ENCODE measurements at places on chromosomes 4 and X. TPM values are rescaled to one million over a fixed set of nuclear protein-coding genes. Genes with fewer than 3 reads are reported as not detected.

XPNPEP2 gene
- 2.0 TPM for total RNA-seq

DNA sequence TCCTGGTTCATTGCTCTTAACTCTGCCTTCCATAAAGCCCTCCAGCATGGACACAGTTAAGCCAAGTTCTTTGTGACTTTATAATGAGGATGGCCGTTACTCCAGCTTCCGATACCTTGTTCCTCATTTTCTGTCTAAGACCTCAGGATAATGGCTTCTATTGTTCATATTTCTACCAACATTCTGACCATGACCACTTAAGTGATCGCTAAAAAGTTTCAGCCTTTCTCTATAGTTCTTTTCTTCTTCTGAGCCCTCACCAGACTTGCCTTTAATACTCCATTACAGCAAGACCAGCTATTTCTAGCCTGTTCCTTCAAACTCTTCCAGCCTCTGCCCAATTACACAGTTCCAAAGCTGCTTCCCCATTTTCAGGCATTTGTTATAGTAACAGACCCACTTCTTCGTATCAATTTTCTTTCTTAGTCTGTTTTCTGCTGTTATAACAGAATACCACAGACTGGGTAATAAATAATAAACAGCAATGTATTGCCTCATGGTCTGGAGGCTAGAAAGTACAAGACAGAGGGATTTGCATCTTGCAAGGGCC is 12.3 kb downstream of the RNF175 start:
- no peak for DNase-seq
- H3K36me3 ChIP-seq = no peaks in the 10 kb centered on the region
- no peak overlapping the region for H3K4me3 ChIP-seq
- H3K4me1 ChIP-seq = no peaks in the 10 kb centered on the region

DNA sequence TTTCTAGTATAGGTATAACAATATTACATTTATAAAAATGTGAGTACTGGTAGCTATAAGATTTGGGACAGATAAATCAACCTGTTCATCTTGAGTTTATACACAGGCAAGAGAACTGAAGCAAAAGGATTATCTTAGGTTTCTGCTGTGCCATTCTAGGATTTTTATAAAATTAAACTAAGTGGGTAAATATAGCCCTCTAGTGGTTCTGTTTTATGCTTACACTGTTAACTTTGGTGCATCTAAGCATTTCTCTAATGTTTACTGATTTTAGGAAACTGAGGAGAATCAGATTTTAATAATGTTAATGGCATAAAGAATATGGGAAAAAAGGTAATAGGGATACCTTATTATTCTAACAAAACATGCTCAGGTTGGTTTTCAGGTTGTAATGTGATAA is 1.1 kb upstream of the RRH start:
- H3K4me1 ChIP-seq = no peaks in the 10 kb centered on the region
- H3K27ac ChIP-seq = no peak overlapping the region
- H3K4me3 ChIP-seq = no peak overlapping the region
- peaks cover 4% of the 10 kb centered on the region for H3K36me3 ChIP-seq
- H3K27me3 ChIP-seq = no peaks in the 10 kb centered on the region

PAGE2 gene
- not detected for total RNA-seq

DNA sequence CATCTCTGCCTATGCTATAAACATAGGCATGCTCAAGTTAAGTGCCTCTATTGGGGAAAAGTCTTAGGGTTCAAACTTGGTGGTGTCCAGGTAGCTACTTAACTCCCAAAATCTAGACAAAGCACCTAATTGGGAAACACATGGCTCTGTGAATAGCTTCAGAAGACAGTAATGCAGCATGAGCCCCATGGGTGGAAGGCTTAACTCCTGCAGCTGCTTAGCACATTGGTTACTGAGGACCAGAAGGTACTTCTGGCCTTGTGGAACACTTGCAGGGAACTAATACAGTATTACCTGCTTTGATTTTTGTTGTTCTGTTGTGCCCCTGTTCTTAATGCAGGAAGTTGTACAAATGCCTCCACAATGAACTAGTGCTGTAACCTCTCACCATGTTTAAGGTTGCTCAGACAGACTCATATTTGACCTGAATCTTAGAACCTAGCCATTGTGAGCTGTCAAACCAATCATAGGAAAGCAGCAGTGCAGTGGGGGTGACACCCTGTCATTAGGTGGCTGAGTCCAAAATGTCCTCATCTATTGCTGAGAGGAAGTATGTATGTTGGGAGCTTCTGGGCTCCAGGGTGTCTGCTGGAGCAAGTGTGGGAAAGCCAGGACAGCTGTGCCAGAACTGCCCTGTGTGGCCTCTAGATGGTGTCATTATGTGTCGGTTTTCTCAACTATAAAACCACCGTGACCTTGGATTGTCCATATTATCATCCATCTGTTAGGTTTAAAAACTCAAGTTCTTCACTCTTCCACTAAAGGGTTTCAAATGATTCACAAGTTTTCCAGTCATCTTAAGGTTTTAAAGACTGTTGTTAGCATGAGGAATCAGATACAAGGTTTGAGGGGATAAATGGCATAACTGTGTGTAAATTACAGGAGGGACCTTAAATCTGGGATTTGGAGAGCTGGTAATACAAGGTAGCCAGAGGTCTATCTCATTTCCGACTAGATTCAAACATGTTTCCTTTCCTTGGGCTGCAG is 69.9 kb upstream of the WDR1 start:
- no peak for DNase-seq
- H3K27ac ChIP-seq = no peak overlapping the region
- H3K4me3 ChIP-seq = no peak overlapping the region
- H3K27me3 ChIP-seq = no peaks in the 10 kb centered on the region
- no peaks in the 10 kb centered on the region for H3K4me1 ChIP-seq
- H3K36me3 ChIP-seq = no peaks in the 10 kb centered on the region

MED12 gene
- 42.7 TPM for total RNA-seq

DNA sequence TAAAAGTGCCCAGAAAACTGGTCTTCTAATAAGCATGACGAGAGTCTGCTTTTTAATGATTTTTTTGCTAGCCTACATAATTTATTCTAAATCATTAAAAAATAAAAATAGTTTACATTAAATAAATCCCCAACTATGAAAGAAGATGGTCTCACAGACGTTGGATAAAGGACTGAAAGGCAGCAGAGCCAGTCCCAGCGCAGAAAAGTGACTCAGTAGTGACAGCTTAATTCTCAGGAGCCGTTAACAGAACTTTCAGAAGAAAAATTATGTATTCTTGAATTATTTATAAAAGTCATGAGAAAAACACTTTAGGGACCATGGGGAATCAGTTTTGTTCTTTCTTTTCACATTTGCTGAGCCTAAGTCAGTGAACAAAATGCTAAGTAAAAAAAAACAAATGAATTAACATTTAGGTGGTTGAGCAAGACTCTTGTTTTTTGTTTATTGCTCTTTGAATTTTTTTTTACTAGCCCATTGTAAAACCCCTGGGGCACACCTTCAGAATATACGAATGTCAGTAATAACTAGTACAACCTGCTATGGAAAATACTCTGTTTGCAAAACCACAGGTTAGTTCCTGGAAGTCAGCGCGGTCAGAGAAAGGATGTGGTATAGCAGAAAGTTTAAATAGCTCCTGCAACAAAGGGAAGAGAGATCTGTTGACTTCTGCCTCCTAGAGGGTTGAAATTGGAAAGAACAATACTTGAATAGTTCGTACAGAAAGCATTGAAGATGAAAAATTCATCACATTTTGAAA is 50.4 kb upstream of the CCDC160 start:
- H3K27me3 ChIP-seq = no peaks in the 10 kb centered on the region
- no peak for DNase-seq
- no peak overlapping the region for H3K27ac ChIP-seq
- no peaks in the 10 kb centered on the region for H3K36me3 ChIP-seq

CITED1 gene
- total RNA-seq = 3.8 TPM

DACH2 gene
- 0.47 TPM for total RNA-seq

ERVMER34-1 gene
- total RNA-seq = 1.8 TPM

- DNase-seq = no peak
- no peak overlapping the region for H3K4me3 ChIP-seq
- no peaks in the 10 kb centered on the region for H3K4me1 ChIP-seq
- H3K27ac ChIP-seq = no peak overlapping the region
These were observed 45.9 kb upstream of the RHOH start for GRCh38 chr4:40150932-40151331.

- DNase-seq = no peak
- H3K27ac ChIP-seq = no peak overlapping the region
- H3K4me3 ChIP-seq = no peak overlapping the region
- H3K4me1 ChIP-seq = no peaks in the 10 kb centered on the region
- H3K27me3 ChIP-seq = no peaks in the 10 kb centered on the region
- no peaks in the 10 kb centered on the region for H3K36me3 ChIP-seq
These were observed 109.6 kb downstream of the PACRGL start for GRCh38 chr4:20809812-20810211.

- H3K4me3 ChIP-seq = no peak overlapping the region
- H3K36me3 ChIP-seq = no peaks in the 10 kb centered on the region
- no peak overlapping the region for H3K27ac ChIP-seq
- H3K27me3 ChIP-seq = no peaks in the 10 kb centered on the region
- DNase-seq = no peak
- peaks cover 3% of the 10 kb centered on the region for H3K4me1 ChIP-seq
These were observed 136.5 kb downstream of the CEP135 start for GRCh38 chr4:56085275-56085674.

CXCL10 gene
- total RNA-seq = 1.4 TPM

PAGE2B gene
- total RNA-seq = not detected

MAGED1 gene
- 104 TPM for total RNA-seq

DNA sequence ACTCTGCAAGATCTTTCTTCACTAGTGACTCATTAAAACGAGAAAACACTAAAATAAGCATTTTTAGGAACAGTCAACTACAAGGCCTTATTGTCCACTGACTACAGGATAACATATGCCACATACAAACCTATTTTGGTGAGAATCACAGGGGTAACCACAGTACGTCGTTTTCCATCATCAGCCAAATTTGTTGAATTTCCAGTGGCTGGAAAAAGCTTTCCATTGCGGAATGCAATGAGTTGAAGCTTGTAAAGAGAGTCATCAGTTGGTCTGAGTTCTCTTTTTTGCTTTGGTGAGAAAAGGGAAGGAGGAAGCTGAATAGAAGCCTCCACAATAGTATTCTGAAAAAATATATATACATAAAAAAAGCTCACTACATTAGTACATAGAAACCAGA is 102.4 kb downstream of the ADGRA3 start:
- no peaks in the 10 kb centered on the region for H3K36me3 ChIP-seq
- no peak overlapping the region for H3K27ac ChIP-seq
- no peak overlapping the region for H3K4me3 ChIP-seq
- H3K27me3 ChIP-seq = no peaks in the 10 kb centered on the region
- DNase-seq = no peak
- no peaks in the 10 kb centered on the region for H3K4me1 ChIP-seq

GRCh38 chr4:11469650-11470437 is 41.1 kb upstream of the HS3ST1 start:
- no peaks in the 10 kb centered on the region for H3K36me3 ChIP-seq
- no peak overlapping the region for H3K27ac ChIP-seq
- peaks cover 2% of the 10 kb centered on the region for H3K4me1 ChIP-seq
- DNase-seq = no peak
- H3K27me3 ChIP-seq = no peaks in the 10 kb centered on the region

DNA sequence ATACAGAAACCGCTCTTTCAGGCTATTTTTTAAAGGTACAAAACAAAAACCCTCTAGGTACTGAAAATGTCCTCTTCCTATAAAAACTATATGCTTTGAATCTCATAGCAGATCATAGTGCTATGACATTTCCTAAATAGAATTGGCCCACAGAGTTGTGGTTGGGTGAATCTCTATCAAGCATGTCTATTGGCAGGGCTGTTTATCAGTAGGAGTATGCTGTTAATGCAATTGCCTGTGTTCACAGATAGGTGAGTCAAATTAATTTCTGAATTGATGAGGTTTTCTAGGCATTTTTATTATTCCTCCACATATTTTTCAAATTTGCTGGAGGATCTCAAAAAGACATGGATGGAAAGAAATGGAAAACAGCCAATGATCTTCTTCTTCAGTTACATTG is 73.9 kb downstream of the QRFPR start:
- no peaks in the 10 kb centered on the region for H3K4me1 ChIP-seq
- no peak overlapping the region for H3K27ac ChIP-seq
- no peaks in the 10 kb centered on the region for H3K36me3 ChIP-seq
- no peaks in the 10 kb centered on the region for H3K27me3 ChIP-seq
- H3K4me3 ChIP-seq = no peak overlapping the region

- no peak overlapping the region for H3K27ac ChIP-seq
- H3K4me1 ChIP-seq = no peaks in the 10 kb centered on the region
These were observed 463 bp downstream of the CT45A10 start for GRCh38 chrX:135892781-135893180.

DNA sequence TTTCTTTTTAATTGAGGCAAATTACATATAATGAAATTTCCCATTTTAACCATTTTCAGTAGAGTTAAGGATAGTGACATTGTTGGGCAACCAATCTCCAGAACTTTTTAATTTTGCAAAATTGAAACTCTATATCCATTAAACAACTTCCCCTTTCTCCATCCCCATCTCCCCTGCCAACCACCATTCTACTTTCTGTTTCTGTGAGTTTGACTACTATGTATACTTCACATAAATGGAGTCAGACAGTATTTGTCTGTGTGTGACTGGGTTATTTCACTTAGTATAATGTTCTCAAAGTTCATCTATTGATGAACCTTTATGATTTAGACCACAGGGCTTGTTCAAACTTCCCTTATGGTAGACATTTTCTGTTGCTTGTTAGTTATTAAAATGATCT is 364.5 kb upstream of the MAD2L1 start:
- no peaks in the 10 kb centered on the region for H3K4me1 ChIP-seq
- DNase-seq = no peak
- H3K4me3 ChIP-seq = no peak overlapping the region
- H3K36me3 ChIP-seq = no peaks in the 10 kb centered on the region
- no peak overlapping the region for H3K27ac ChIP-seq
- no peaks in the 10 kb centered on the region for H3K27me3 ChIP-seq

TMPRSS11A gene
- total RNA-seq = not detected

- no peak for DNase-seq
- peaks cover 3% of the 10 kb centered on the region for H3K36me3 ChIP-seq
- H3K27me3 ChIP-seq = no peaks in the 10 kb centered on the region
- H3K27ac ChIP-seq = no peak overlapping the region
- no peaks in the 10 kb centered on the region for H3K4me1 ChIP-seq
- H3K4me3 ChIP-seq = no peak overlapping the region
These were observed 84.0 kb downstream of the RBPJ start for GRCh38 chr4:26404743-26405206.

GRCh38 chrX:149647505-149647904 is 15.9 kb upstream of the TMEM185A start:
- no peak overlapping the region for H3K4me3 ChIP-seq
- no peaks in the 10 kb centered on the region for H3K36me3 ChIP-seq
- no peak overlapping the region for H3K27ac ChIP-seq
- H3K4me1 ChIP-seq = no peaks in the 10 kb centered on the region
- no peaks in the 10 kb centered on the region for H3K27me3 ChIP-seq
- DNase-seq = no peak

DNA sequence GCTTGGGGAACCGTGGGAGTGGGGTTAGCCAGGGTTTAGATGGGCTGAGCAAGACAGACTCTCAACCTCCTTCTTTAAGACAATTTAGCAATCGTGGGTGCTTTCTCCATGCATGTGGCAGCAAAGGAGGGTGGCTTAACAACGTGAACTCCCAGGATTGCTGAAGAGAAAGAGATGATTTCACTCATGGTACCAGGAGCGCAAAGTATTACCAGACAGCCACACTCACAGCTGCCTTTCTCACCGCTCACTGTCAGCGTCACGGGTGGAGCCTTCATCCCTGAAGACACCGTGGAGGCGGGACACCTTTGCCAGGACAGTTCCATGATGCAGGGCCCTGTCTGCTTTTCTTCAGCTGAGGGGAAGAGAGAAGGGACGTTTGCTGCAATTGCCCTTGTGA is 212.5 kb upstream of the PSAPL1 start:
- H3K4me1 ChIP-seq = no peaks in the 10 kb centered on the region
- no peak overlapping the region for H3K4me3 ChIP-seq
- H3K27ac ChIP-seq = no peak overlapping the region
- no peak for DNase-seq
- H3K27me3 ChIP-seq = no peaks in the 10 kb centered on the region
